Upper lobe of right lung (tissue), 1 donor: ENCODE measurements at places on chromosomes 1 and 21.

- peak; percentile 46 for DNase-seq
These were observed 23.4 kb upstream of the PDE9A start for GRCh38 chr21:42629933-42630589.

DNA sequence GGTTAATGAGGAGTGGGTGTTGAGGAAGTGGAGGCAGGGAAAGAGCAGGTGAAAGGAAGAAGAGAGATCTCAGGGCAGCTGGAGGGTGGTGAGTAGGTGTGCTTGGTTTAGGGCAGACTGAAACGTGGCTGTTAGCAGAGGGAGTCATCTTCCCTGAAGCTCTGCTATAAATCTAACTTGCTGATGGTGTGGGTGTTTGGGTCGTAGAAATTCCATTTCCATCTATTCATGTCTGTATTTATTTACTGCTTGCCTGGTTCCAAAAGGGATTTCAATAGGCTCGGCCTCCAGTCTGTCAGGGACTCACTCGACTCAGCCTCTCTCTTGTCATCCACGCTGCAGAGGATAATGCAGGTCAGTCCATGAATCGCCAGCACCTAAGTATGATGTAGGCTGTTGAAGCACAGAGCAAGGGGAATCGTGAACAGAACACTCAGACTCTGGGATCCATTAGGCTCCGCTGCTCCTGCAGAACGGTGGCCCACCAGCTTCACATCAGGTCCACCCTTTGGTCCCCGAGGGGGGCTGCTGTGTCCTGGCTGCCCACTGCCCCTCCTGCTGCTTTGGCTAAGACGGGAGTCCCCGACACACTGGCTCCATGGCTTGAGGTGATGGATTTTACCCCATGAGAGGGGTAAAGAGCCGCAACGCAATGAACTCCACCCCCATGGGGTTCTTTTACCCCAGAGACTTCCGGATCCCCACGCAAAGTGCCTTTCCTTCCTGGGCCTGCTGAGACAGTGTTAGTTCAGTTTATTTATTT lies 156.2 kb downstream of the RHOU start:
- DNase-seq = no peak

GRCh38 chr1:150963321-150964163 lies 11.1 kb downstream of the CERS2 start:
- no peak for DNase-seq

GRCh38 chr1:17861685-17862084 lies 106.6 kb downstream of the ACTL8 start:
- DNase-seq = no peak

- DNase-seq = no peak
These were observed 9.1 kb upstream of the PSMB2 start for GRCh38 chr1:35650416-35650815.

DNA sequence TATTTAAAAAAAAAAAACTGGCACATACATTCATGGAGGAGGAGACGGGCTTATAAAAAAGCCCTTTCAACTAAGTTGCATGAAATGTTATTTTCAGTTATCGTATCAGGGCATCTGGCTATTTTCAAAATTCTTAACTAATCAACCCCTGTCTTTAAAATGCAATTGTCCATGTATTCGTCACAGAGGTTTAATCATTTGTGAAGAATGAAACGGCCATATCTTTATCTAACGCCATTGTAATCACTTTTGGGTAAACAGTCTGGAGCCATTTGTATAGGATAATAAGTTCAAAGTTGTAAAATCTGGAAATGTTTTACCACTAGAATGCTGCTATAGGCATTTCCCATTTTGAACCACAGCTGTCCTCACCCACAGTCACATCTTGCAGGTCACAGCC lies 30.4 kb downstream of the SLC30A10 start:
- DNase-seq = no peak

- DNase-seq = no peak
These were observed 626.6 kb downstream of the KCNT2 start for GRCh38 chr1:195981448-195982139.

GRCh38 chr1:183236158-183236725 lies 50.2 kb downstream of the LAMC2 start:
- DNase-seq = no peak

GRCh38 chr21:37278199-37278598 lies 11.1 kb upstream of the VPS26C start:
- DNase-seq = no peak

GRCh38 chr21:44391345-44392091 lies 38.1 kb downstream of the TRPM2 start:
- DNase-seq = peak; percentile 80

GRCh38 chr1:4668743-4669700 lies 14.6 kb downstream of the AJAP1 start:
- no peak for DNase-seq

- no peak for DNase-seq
These were observed 69.0 kb downstream of the UBIAD1 start for GRCh38 chr1:11341901-11342552.
